Suppressor macrophage (primary cell): ENCODE measurements at places on chromosomes 12 and 14.

GRCh38 chr14:99759546-99759925 lies 33.7 kb upstream of the EML1 start:
- DNase-seq: no peak

- no peak for DNase-seq
These were observed 658 bp upstream of the CEP128 start for GRCh38 chr14:80942191-80942600.

GRCh38 chr12:8065991-8066594 lies at the start of gene C3AR1:
Gene C3AR1 (minus strand): TSS chr12:8066359. CDS start chr12:8060185, 6,174 bp downstream.
- DNase-seq: peak; percentile 67

DNA sequence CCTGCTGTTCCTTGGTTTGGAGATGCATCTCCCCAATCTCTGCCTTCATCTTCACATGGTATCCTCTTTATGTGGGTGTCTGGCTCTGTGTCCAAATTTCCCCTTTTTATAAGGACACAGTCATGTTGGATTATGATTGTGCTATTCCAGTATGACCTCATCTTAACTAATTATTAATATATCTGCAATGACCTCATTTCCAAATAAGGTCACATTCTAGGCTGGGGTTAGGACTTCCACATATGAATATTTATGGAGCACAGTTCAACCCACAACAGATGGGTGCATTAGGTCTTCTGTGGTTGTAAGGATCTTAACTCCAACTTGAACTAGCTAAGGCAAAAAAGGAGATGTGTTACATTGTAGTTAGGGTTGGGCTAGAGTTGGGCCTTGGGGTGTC lies 69.4 kb downstream of the ADCK1 start:
- peak; percentile 50 for DNase-seq

- no peak for DNase-seq
These were observed 53.1 kb upstream of the RIN3 start for GRCh38 chr14:92460541-92460915.

GRCh38 chr14:30443368-30444007 lies 115.5 kb upstream of the G2E3 start:
- DNase-seq: peak; percentile 15

GRCh38 chr14:84922370-84922769 lies 607.6 kb upstream of the FLRT2 start:
- DNase-seq: no peak

GRCh38 chr14:60174352-60175254 lies 9.4 kb upstream of the DHRS7 start:
- DNase-seq: no peak

DNA sequence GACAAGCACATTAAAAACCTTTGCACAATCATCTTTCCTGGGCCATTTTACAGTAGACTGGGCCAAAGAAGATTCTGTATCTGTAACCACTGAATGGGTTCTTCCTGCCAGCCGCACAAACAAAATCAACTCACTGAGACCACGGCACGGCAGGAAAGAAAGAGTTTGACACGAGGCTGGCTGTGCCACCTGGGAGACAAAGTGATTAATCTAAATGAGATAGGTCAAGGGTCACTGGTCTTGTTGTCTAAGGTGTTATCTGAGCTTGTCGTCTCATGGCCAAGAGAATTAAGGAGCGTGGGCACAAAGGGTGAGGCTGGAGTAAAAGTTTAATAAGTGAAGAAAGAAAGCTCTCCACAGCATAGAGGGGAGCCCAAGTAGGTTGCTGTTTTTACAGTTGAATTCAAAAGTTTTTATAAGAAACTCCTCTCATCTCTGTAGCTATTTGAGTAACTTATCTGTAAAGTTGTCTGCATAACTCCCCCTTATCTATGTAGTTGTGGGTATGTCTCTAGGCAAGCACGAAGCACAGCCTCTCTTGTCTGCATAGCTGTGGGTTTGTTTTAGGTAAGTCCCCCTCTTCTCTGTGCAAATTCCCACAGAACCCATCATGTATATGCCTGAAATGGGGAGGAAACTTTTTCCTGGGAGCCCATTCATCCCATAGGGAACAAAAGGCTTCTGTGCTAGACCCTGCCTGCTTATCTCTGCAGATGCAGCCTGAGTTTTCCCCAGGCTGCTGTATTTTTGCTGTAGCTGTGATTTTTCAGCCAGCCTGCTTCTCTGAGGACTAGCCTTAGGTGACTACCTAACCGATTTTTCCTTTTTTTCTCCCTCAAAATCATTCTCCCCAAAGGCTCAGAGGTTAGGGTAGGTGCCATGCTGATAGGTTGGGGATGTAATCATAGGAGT lies 1314.6 kb upstream of the TMEM132C start:
- DNase-seq: no peak

DNA sequence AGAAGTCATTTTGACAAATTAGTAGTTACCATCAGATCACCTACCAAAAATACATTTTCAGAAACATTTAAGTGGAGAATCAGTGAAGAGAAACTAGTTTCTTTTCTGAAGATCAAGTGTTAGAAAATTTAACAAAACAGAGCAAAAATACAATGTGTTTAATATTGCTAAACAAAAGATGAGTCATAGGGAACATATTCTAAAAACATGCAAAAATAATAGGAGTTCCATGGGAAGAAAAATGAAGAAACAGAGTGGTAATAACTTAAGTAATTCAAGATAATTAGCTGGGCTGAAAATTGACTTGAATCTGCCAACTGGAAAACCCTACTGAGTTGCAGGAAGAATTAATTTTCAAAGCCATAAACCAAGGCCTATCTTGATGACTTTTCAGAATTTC lies 111.5 kb upstream of the KITLG start:
- DNase-seq: no peak

DNA sequence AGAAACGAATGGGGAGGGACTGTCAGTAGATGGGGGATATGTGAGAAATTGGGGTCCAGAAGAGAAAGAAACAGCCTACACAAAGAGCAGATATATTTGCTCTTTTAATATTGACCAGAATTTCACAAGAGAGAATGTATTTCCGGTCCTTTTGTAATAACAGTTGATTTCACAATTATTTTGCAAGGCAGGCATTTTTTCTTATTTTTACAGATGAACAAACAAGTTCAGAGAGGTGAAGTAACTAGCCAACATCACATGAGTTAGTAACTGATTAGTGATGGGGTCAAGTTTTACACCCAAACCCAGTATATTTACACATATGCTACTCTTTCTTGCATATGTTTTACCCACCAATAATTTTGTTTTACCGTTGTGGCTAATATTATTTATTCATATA lies 188.2 kb downstream of the NAV3 start:
- no peak for DNase-seq

- DNase-seq: peak; percentile 38
These were observed 558 bp downstream of the TEX22 start for GRCh38 chr14:105398726-105399465.

DNA sequence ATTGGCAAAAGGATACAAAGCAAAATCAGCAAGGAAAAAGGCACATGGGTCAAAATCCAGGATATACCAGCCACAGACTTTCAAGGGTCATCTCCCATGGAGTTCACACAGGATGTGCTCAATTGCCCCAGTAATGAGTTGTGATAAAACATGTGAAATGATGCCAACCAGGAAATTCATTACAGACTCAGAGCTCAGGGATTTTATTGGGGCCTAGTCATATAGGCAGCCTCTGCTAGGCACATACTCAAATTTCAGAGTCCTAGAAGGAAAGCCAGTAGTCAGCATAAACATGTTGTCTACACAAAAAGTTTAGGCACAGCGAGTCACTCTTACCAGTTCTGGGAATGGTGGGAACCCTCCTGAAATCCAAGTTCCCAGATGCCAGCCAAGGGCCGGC lies 64.4 kb upstream of the OSBPL8 start:
- DNase-seq: no peak

DNA sequence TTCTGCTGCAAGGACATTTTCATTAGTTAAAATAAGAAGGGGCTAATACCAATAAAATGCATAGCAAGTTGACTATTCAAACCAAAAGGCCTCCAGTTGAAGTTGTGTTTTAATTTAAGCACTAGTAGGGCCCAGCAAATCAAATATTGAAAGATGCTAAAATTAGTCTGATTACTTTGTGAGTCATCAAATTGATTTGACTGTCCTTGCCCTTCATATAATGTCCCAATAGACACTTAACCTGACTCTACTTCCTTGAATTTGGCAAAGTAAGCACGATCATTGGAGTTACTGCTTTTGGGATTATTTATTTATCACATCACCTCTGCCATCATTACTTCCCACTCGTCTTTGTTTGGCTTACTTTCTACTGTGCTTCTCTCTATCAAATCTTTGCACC lies 798.5 kb downstream of the DIO2 start:
- no peak for DNase-seq

DNA sequence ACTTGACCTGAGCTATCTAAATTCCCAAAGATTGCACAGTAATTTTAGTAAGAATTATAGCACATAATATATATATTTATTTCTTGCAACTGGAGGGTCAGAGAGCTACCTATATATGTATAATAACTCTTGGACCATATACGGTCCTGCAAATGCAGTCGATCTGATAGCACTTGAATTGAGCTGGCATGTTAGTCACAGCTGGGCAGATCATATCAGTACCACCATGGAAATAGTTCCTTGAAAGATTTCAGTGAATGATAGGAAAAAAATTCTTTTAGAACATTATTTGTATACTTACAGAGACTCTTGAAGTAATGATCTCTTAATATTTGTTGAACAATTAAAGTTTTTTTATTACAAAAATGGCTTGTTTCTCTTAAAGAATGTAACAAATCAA lies 94.5 kb upstream of the MON2 start:
- no peak for DNase-seq

DNA sequence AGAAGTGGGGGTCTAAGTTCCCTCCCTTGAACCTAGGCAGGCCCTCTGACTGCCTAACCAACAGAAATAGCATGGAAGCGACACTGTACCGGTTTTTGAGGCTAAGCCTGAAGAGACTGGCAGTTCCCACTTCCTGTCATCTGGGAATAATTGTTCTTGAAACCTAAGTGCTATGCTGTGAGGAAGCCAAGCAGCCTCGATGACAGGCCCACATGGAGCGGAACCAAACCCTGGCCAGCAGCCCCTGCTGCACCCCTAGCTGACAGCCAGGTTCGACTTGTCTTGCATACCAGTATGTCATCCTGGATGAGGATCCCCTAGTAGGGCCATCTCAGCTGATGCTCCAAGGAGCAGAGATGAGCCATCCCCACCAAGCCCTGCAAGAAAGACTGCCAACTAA lies 6.4 kb upstream of the GPR68 start:
- DNase-seq: no peak

GRCh38 chr12:68565391-68565903 lies 45.3 kb upstream of the RAP1B start:
- DNase-seq: peak; percentile 46

GRCh38 chr12:43882578-43883178 lies 46.8 kb downstream of the TMEM117 start:
- DNase-seq: peak; percentile 74

DNA sequence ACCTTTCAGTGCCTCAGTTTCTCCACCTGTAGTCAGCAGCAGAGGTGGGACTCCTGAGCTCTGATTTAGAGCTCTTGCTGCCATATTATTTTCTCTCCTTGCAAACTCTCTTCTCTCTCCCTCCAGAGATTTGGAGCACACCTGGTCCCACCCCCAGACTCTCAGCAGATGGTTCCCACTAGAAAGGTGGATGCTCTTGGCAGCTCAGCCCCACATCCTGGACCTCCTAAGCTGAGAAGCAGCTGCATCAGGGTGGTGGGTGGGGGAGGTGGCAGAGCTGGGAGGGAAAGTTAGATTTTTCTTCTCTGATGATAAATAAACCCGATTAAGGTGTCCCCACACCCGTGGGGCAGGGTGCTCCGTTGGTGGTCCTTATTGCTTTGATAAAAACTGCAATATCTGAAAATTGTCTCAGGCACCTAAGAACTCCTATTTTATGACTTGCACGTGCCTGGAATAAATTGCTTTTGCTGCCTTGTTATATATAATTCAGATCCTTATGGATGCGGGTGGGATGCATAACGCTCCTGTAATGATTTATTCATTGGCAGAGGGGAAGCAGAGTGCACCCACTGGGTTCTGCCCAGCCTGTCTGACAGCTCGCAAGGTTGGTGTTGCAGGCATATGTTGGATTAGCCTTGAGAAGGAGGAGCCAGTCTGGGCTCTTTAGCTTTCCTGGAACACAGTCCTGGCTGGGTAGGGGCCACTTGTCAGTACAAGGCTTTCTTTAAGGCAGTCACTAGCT lies 214.2 kb downstream of the SUDS3 start:
- DNase-seq: no peak
